NCI-H460 (cell line): ENCODE measurements at places on chromosomes 3 and 15.

DNA sequence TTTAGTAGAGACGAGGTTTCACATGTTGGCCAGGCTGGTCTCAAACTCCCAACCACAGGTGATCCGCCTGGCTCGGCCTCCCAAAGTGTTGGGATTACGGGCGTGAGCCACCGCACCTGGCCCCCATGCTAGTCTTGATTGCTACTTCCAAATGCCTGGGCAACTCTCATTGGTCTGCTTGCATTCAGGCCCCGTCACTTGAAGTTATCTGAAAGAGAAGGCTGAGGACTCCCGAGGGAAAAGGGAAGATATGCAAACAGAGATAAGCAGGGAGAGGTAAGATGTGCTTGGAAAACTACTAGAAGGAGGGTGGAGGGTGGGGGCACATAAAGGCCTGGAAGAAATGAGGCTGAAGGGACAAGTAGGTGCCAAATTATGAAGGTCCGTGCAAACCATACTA is 4.4 kb upstream of the LPP start:
- DNase-seq = no peak

- no peak for DNase-seq
These were observed 134.2 kb downstream of the FNDC3B start for GRCh38 chr3:172173316-172174254.

GRCh38 chr15:88649753-88650551 is 11.1 kb downstream of the ISG20 start:
- no peak for DNase-seq

GRCh38 chr15:78457101-78457500 is 19.1 kb downstream of the IREB2 start:
- DNase-seq = no peak

- DNase-seq = no peak
These were observed 43.9 kb upstream of the TMEM158 start for GRCh38 chr3:45269952-45270351.

DNA sequence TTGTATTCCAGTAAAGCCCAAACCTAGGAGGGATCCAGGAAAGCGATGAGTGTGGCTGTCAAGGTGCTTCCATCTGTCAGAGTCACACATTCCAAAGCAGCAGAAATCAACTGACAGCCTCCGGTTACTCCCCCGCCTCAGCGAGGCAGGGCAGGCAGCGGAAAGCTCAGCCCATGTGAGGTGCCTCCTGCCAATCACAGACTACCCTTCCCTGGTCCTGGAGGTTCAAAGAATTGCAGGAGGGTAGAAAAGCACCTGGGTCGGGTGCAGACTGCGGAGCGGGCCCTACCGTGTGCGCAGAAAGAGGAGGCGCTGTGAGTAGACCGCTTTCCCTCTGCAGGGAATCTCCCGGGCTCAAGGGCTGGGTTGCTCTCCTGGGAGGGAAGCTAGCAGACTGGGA is at the start of gene UPK1B:
Gene UPK1B (plus strand): TSS at position 274 of the 400 bp plus-strand sequence. CDS start 13,144 bp downstream, outside the sequence.
- no peak for DNase-seq

DNA sequence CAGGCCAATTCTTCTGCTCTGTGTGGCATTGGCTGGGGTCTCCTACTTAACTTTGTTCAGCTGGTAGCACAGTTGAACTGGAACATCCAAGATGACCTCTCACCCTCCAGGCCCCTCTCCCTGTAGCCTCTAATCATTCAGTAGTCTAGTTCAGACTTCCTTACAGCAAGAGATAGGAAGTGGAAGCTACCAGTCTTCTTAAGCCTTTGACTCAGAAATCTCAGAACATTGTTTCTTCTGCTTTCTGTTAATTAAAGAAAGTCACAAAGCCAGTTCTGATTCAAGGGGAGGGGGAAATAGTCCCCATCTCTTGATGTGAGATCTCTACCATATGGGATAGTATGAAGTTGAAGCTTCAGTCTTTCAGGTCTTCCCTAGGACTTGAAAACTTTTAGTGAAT is 18.8 kb upstream of the SACM1L start:
- no peak for DNase-seq
